Activated CD4-positive, CD25-positive, alpha-beta regulatory T cell treated with anti-CD3 and anti-CD28 coated beads, Interleukin-2, amount 50 U/mL, for 72 hours (primary cell): ENCODE measurements at places on chromosomes 6 and 20.

- no peak for DNase-seq
Measured at GRCh38 chr20:25219365-25219764, 23.9 kb downstream of the ENTPD6 start.

DNA sequence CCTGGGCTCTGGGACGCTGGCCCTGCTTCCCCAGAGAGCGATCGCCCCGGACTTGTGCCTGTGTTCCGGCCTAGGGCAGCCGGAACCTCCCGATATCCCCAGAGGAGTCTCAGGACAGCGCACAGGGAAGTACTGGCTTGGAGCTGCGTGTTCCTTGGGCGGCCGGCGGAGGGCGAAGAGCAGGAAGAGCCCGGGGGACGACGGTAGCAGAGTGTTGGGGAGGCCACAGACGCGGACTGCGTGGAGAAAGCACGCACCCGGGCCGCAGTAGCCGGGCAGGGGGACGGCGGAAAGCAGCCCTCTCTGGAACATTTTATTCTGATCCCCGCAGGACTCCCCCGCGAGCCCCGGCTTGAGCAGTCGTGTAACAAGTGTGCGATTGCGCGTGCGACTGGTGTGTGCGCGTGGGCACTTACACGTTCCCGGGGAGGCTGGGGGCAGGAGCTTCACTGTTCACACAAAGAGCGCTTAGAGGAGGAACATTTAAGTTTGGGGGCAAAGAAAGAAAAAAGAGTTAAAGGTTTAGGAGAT is 36.1 kb downstream of the NCR2 start:
- no peak for DNase-seq

DNA sequence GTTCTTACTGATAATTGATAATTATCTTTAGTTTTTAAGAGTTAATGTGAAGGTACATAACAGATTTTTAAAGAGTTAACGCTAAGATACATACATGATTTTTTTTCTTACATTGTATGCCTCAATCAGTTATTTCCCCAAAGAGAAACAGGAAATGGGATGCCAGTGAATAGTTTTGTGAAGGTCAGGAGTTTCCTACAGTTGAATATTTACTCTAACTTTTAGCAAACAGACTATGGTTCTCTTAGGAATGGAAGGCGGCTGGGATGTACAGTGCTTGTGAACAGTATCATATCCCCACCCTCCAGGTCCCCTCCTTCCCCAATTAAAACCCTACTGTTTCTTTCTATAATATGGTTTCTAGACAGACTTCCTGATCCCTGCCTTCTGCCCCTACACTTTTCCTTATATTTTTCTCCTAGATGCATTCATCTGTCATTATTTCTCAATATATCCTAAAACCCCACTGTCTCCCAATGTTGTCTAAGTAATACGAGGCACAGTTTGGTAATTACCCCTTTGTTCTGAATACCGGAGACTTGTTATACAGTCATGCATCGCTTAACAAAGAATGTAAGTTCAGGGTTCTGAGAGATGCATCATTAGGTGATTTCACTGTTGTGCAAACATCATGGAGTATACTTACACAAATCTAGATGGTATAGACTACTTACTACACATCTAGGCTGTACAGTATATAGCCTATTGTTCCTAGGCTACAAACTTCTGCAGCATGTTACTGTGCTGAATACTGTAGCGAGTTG is 29.2 kb downstream of the SLC35A1 start:
- DNase-seq = no peak

- no peak for DNase-seq
Measured at GRCh38 chr20:63819224-63819921, 11.7 kb downstream of the ZBTB46 start.

DNA sequence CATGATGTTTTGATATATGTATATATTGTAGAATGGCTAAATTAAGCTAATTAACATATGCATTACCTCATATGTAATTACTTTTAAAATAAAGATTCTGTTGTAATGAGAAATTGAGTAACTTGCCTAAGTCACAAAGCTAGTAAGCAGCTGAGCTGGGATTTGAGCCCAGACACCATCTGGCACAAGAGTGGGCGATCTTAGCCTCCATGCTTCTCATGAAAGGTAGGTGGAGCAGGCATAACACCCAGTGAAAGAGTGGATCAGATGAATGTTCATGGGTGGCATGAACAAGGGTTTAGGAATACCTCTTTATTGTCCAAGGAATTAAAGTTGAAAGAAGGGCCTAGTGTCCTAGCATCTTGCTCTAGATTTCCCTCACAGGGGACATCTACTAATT is 365.4 kb downstream of the TFAP2B start:
- DNase-seq = no peak
